ENCODE measurements at places on chromosomes 6 and 20. TPM values are rescaled to one million over a fixed set of nuclear protein-coding genes. Genes with fewer than 3 reads are reported as not detected.

The BLTP3A gene
- 14.4 TPM for total RNA-seq

DNA sequence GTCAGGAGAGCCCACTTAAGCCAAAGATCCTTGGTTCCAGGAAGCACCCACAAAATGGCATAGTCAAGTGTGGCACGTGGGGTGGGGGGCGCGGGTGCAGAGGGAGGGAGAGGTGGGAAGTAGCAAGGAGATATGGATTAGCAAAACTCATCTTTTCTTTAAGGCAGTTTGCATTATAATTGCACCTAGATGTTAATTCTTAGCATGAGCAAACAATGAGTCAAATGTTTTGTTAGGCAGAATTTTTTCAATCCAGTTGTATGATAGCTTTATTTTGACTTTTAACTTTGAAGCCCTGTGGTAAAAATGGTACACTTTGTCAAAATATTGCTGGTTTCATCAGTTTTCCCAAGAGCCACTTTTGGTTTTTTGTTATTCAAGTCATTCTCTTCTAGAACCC, 15.0 kb downstream of the SCAND1 start:
- H3K27ac ChIP-seq: no peak overlapping the region
- H3K4me3 ChIP-seq: no peak overlapping the region
- H3K36me3 ChIP-seq: peaks cover 8% of the 10 kb centered on the region

DNA sequence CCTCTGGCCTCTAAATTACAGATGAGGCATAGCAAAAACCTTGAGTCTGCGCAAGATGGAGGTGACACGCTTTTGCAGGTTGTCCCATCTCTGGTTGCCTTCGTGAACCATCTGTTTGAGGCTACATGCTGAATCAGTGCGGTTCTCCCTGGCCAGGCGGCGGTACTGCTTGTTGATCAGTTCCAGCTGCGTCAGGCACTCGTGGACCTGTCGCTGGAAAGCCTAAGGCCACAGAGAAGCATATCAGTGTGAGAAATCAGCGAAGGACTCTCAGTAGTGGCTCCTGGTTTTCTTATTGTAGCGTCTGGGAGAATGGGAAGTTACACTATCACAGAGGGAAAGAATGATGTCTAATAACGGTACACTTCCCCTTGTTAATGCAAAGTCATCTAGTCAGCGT, 344.4 kb downstream of the ESR1 start:
- no peak overlapping the region for H3K4me3 ChIP-seq
- H3K27me3 ChIP-seq: no peaks in the 10 kb centered on the region
- H3K27ac ChIP-seq: no peak overlapping the region
- H3K36me3 ChIP-seq: peaks cover 56% of the 10 kb centered on the region
- no peak for DNase-seq

DNA sequence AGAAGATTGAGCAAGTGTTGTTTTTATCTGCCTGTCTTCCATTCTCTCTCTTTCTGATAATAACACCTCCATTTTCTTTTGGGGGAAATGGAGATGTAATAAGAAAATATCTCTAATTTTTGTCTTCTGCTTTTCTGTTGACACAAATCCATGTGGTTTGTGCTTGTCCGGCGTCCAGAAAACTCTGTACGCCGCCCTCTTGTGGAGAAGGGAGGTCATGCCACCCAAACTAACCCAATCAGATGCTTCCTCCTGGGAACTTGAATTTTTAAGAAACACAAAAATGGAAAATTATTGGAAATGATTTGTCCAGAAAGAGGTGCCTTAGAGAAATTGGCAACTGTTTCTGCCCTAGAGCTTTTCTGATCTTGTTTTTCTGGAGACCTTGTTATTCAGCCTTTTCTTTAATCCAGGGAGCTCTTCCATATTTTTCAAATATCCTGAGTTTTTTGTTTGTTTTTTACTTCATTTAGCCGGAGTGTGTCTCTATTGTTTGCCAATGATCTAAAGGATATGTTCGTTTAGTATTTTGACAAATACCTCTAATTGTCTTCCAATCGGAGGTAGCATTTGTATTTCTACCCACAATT, 17.8 kb upstream of the FNDC1 start:
- no peaks in the 10 kb centered on the region for H3K36me3 ChIP-seq
- H3K27me3 ChIP-seq: peaks cover 32% of the 10 kb centered on the region
- DNase-seq: no peak
- H3K4me1 ChIP-seq: peaks cover 2% of the 10 kb centered on the region
- no peak overlapping the region for H3K4me3 ChIP-seq
- no peak overlapping the region for H3K27ac ChIP-seq

The SMOC2 gene
- not detected for total RNA-seq

- H3K27me3 ChIP-seq: no peaks in the 10 kb centered on the region
- no peak overlapping the region for H3K4me3 ChIP-seq
- H3K36me3 ChIP-seq: no peaks in the 10 kb centered on the region
- H3K4me1 ChIP-seq: no peaks in the 10 kb centered on the region
- no peak overlapping the region for H3K27ac ChIP-seq
Measured at GRCh38 chr6:81735756-81736380, 16.6 kb downstream of the TENT5A start.

The DLL1 gene
- total RNA-seq: 1.2 TPM

All from activated CD8-positive, alpha-beta memory T cell treated with anti-CD3 and anti-CD28 coated beads, Interleukin-2, amount 10 ng/mL, durations not matched to agents 7 days and 5 days (primary cell).